ENCODE measurements at places on chromosomes 12 and 14.

DNA sequence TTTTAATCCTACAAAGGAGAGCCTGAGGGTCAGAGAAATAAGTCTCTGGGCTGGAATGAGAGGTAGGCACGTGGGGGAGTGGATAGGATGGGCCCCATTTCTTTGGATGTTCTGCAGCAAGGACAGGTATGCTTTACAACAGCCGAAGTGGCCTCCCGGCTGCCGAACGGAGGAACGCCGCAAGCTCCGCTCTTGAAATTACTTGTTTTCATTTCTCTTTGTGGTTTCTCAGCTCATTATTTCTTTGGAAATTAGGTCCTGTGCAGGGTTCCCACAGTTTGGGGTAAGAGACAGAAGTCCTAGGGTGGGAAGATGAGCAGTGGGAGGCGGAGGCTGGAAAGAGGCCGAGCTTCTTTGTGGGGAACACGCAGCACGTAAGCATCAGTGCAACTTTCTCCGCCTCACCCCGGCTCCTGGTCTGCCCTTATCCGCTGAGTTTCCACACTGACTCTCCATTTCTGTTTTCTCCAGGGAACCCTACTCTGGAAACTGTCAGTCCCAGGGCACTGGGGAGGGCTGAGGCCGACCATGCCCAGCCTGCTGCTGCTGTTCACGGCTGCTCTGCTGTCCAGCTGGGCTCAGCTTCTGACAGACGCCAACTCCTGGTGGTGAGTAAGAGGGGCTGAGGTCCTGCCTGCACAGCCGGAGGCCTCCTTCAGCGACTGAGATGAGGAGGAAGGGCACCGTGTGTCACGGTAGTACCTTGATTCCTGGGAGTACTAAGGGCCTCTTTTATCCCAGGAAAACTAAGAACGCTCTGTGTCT lies 2.0 kb downstream of the WNT5B start:
- DNase-seq, result no peak

- no peak for DNase-seq
Measured at GRCh38 chr14:85333313-85333712, 196.6 kb upstream of the FLRT2 start.

- no peak for DNase-seq
Measured at GRCh38 chr14:70804556-70805162, 4.7 kb downstream of the MAP3K9 start.

GRCh38 chr12:124036657-124037109 lies 63.7 kb downstream of the ZNF664 start:
- peak; percentile 4 for DNase-seq

- DNase-seq, result no peak
Measured at GRCh38 chr12:130977046-130977742, 23.5 kb downstream of the ADGRD1 start.

DNA sequence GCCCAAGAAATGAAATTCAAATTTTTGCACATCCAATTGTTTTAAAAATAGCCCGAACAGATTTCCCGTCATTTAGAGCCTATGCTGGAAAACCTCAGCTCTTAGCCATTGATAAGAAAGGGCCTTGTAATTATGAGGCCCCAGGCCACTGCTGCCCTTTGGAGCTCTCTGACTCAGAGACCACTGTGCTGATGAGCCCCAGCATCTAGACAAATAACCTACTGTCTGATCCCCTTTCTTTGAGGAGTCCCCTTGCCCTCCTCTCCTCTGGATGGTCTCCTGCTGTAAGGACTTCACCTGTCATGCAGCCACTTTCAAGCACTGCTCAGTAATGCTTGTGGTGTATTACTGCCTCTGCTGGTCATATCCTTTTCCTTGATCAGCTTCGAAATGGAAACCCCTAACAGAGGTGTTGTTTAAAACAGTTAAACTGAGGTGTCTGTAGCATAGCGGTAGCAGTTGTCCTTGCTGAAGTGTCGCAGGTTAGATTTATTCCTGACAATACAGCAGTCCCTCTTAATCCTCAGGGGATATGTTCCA lies 159.9 kb upstream of the SRRM4 start:
- no peak for DNase-seq

DNA sequence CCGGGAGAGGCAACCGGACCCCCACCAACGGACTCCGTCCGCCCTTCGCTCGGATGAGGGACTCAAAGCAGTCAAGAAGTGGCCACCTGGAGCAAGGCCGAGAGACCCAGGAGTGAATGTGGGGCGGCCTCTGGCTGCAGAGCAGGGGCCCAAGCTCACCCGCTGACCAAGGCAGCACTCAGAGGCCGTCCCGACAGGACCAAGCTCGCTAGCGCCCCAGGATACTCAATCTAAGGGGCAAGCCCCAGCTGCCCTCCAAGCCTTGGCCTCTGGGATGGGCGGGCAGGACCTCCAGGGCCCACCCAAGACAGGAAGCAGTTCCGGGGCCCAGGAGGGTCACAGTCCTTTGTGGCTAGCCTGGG lies 936 bp downstream of the AKT1 start:
- no peak for DNase-seq

GRCh38 chr12:24605466-24605865 lies 343.4 kb downstream of the BCAT1 start:
- no peak for DNase-seq

DNA sequence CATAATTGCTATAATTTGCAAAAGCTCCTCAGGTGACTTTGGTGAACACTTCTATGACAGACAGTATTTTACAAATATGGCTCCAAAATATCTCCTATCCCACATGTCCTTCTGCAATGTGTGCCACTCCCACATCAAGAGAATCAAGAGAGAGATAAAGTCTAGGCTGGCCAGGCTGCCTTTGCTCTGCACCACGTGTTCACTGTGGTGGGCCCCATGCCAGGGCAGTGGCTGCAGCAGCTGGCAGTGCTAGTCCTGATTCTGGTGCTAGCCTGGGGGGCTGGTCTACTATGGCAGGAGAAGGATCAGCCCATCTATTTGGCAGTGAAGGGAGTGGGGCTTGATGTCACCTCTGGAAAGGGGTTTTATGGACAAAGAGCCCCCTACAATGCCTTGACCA lies 86.3 kb downstream of the DRAM1 start:
- DNase-seq, result no peak

- DNase-seq, result no peak
Measured at GRCh38 chr12:26767116-26767515, 65.9 kb downstream of the ITPR2 start.

- DNase-seq, result no peak
Measured at GRCh38 chr14:80587096-80587724, 354.3 kb downstream of the CEP128 start.

DNA sequence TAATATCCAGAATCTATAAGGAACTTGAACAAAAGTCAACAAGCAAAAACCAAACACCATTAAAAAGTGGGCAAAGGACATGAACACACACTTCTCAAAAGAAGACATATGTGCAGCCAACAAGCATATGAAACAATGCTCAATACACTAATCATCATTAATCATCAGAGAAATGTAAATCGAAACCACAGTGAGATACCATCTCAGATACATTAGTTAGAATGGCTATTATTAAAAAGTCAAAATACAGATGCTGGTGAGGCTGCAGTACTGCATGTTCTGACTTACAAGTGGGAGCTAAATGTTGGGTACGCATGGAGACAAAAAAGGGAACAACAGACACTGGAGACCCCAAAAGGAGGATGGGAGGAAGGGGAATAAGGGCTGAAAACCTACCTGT lies 67.1 kb downstream of the BLTP3B start:
- DNase-seq, result no peak

DNA sequence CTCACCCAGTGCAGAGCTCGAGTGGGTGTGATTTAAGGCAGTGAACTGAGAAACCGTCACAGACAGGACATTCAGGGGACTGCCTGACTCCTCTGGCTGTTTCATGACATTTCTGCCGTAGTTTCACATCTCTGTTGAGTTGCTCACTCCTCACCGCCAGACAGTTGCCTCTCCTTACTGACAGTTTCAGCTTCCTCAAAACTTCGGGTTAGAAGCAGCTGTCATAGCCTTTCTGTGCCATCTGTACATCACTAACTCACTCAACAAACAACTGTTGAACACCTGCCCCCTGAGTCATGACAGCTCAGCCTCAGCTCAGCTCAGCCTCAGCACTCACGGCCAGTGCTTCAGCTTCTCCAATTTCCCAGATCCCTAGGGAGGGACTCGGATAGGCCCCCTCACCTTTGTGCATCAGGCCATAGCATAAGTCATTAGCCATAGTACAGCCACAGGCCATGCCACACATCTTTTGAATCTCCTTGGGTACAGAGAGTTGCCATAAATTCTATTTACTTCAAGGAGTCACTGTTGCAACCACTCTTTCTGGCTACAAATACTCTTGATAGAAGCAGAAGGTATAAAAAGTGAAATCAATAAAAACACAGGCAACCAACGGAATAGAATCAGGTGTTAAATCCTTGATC lies 6.2 kb upstream of the SLC15A4 start:
- DNase-seq, result no peak

- DNase-seq, result no peak
Measured at GRCh38 chr12:14185427-14186192, 179.9 kb upstream of the ATF7IP start.

- DNase-seq, result no peak
Measured at GRCh38 chr14:36604757-36605505, 22.5 kb upstream of the NKX2-8 start.

DNA sequence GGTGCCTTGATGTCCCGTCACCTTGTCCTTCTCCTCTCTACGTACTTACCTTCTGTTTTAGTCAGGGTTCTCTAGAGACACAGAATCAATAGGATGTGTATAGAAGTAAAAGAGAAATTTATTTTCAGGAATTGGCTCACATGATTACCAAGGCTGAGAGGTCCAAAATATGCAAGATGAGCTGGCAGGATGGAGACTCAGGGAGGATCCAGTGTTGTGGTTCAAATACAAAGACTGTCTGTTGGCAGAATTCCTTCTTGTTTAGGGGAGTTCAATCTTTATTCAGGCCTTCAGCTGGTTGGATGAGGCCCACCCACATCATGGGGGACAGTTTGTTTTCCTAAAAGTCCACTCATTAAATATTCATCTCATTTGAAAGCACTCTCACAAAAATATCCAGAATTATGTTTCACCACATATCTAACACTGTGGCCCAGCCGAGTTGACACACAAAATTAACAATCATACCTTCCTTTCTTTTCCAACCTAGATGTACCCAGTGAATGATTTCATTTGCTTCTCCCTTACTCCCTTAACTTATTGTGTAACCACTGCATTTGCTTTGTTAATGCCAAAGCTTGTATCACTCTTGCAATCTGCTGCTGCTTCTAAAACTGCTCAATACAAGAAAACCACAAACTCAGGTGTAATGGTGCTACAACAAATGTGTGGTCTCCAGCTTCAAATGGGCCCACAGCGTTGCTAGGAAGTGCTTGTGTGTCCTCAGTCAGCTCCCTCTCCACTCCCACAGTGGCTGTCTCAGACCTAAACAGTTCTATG lies 195.4 kb upstream of the ARHGAP5 start:
- no peak for DNase-seq

GRCh38 chr14:101222362-101223070 lies 319.0 kb upstream of the RTL1 start:
- no peak for DNase-seq

DNA sequence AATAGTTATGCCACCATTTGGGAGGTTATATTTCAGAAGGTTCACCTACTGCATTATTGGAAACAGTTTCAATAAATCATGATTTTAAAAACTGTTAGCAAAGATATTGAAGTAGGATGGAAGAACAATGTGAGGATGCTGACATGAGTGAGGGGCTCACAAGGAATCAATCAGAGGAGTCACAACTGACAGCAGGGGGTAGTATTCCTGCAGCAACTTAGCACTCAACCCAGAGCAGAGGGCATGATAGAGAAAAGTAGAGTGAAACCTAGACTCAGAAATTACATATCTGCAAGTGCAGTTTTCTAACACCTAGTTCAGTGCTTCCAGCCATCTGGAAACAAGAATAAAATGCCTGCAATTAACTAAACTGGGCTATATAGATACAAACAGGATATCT lies 772.5 kb upstream of the USP15 start:
- DNase-seq, result no peak

DNA sequence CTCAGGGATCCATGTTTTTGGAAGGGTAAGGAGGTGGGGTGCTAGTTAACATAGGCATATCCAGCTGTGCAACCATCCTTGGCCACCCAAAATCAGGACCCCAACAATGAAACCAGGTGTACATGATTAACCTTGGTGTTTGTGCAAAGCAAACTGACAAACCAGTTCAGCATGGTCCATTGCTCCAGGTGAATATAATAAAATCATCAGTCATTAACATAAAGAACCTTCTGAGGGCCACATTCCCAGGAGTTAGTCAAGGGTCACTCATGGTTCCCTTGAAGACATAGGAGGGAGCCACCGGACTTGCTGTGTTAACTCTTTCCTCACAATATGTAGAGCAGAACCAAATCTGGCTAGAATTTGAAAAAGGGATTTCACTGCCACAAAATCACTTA lies 17.8 kb downstream of the SLC38A2 start:
- no peak for DNase-seq

DNA sequence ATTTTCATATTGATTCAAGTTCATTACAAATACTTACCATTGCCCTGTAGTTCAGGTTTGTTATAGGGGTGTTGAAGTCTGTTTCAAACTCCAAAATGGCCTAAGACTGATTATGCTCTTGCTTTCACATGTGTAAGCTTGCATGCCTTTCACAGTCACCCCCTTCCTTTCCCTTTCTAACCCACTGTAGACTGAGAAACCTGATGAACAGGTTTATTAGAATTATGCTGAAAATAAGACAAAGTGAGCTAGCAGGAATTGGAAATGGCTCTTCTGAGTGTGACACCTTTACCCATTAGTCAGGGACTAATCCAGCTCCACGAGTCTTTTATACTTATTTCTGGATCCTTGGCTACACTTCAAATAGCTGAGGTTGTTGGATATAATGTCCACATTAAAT lies 38.9 kb downstream of the FBXO33 start:
- DNase-seq, result no peak

DNA sequence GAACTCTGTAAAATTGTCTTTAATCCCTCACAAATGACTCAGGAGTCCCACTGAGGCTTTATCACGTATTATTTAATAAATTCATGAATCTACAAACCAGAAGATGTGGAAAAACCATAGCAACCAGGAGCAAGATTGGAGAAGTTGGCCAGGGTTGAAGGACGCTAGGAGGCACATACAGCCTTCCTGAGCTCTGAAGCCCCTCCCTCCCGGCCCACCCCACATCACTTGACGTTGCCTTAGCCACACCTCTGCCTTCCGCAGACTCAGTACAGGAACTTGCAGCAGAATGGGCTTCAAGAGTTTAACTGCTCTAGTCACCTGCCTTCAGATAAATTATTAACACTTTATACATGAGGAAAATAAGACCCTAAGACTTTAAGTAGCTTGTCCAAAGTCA lies 33.9 kb downstream of the SLC35F4 start:
- no peak for DNase-seq

GRCh38 chr14:101788016-101788635 lies 26.6 kb downstream of the PPP2R5C start:
- DNase-seq, result no peak
